ENCODE measurements at places on chromosomes 13 and 19. TPM values are rescaled to one million over a fixed set of nuclear protein-coding genes. Genes with fewer than 3 reads are reported as not detected.
A peak's percentile ranks its signal among the peaks of the same experiment; 100 is the strongest.

DNA sequence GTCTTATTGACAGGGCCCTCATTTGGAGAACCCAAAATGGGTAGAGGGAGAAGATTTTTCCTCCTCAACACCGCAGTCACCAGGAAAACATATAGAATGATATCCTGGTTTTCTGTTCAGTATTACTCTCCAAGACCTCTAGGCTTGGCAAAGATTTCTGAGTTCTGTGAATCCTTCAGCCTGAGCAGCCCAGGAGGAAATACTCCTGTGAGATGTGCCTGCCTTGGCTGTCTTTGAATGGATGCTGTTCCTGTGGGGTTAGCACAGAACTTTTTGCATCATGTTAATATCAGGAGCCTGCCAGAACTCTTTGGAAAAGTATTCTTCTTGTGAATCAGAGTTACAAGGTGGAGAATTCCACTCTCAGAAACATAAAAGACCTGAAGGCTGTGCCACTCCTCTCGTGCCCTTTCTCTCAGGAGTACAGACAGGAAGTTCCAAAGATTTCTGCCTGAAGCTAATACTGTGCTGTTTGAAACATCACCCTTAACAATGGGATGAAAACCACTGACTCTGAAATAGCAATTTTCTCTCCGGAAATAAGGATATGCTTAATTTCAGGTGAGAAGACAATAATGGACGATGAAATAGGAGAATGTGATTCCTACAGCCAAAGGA, 520.1 kb upstream of the NBEA start:
- no peak for DNase-seq

GRCh38 chr13:27961227-27962085, 7.7 kb downstream of the CDX2 start:
- no peak for DNase-seq

DNA sequence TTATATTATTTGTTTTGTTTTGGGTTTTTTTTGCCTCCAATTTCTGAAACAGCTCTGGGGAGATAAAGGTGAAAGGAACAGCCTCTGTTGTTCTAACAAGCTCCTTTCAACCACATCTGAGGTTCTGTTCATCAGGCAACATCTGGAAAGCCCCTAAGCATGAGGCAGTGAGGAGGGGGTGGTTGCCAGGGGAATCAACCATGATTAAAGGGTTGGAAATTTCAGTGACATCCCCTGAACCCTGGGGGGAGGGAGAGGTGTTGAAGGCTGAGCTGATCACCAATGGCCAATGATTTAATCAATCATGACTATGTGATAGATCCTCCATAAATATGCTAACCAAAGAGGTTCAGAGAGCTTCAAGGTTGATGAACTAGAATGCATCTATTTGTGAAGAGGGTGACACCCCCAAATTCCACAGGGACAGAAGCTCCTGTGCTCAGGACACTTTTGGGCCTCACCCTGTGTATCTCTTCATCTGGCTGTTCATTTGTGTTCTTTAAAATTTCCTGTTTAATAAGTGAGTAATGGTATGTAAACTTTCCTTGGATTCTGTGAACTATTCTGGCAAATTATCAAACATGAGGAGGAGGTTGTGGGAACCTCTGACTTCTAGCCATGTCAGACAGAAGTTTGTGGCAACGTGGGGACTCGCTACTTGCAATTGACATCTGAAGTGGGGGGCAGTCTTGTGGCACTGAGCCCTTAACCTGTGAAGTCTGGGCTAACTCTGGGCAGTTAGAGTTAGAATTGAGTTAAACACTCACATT, 221.3 kb downstream of the NHLRC3 start:
- no peak for DNase-seq

GRCh38 chr13:45918597-45918996, 67.0 kb upstream of the SIAH3 start:
- no peak for DNase-seq

DNA sequence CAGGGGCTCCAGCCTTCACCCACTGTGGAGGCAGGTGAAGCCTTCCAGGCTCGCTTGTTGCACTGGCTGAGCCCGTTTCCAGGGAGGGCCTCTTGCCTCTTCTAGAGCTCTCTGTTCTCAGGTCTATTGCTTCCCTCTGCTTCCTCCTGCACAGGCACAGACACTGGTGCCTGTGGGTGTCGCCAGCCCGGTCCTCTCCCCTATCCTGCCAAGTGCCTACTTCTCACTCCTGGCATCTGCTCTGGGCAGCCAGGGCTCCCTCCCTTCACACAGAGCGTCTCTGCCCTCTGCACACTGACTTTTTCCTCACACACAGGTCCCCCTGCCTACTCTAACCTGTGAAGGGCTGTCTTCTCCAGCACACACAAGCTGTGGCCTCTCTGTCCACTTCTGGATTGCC, 60.3 kb downstream of the SLC7A9 start:
- no peak for DNase-seq

GRCh38 chr13:94412870-94413597, 66.4 kb downstream of the DCT start:
- no peak for DNase-seq

DNA sequence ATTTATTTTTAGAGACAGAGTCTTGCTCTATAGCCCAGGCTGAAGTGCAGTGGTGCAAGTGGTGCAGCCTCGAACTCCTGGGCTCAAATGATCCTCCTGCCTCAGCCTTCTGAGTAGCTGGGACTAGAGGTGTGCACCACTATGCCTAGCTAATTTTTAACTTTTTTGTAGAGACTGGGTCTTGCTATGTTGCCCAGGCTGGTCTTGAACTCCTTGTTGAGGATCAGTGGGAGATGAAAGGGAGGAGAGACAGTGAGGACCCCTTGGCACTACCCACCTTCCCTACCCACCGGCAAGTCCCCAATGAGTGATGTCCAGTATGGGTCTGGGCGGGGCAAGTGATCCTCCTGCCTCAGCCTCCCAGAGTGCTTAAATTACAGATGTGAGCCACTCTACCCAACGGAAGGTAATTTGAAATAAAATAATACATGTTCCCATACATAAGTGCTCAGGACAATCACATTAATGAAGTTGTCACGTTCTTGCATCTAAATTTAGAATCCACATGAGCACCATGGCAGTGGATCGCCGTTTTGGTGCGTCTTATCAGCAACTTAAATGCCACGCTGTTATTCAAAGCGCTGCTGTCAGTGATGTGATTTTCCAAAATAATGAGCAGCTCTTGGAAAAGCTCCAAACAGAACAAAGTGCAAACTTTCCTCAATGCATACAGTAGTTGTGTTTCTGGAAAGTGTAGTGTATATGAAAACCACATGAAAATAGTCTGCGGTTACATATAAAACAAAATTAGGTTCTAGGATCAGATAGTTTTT, 5.9 kb upstream of the ARL11 start:
- no peak for DNase-seq

DNA sequence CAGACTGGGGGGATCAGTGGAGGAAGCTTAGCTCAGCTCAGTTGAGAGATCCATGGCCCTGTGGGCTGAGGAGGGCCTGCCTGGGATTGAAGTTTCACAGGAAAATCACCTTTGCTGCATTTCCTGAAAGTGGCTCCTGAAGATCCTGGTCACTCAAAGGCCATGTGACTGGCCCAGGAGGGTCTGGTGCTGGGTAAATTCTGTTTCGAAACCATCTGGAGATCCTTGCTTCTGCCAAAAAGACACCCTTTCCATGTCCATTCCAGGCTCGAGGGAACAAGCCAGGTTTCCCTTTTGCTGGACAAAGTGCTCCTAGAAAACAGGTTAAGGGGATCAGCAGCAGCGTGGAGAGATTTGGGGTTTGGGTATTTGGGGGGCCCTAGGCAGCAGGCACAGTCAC, 293.3 kb downstream of the ZNF536 start:
- no peak for DNase-seq

DNA sequence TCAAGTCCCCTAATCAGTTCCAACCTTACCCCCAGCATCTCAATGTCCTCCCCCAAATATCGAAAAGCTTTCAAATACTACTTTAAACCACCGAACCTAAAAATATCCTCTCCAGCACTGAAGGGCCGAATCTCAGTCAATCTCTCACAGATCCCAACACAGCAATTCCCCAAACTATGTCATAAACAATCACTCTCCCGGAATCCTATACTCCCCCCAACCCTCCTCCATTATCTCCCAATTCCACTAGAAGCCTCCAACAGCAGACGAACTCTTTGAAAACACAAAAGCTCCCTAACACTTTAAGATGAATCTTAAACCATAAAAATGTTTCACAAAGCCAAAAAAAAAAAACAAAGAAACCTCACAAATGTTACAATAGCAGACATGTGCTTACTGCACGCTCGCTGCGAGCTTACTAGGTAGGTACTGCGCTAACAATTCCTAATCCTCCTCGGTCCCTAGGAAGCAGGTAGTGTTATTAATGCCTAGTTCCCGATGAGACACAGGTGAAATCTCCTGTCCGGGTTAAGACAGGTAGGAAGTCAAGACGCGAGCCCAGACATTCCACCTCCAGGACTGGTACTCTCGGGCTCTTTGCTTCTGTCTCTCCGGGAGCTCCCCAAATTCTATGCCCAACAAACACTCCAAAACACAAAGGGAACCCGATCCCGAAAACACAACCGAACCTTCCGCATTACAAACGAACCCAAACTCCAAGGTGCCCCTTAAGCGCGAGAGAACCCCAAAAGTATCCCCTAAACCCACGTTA, 14.2 kb downstream of the FBXO46 start:
- peak; percentile 26 for DNase-seq

DNA sequence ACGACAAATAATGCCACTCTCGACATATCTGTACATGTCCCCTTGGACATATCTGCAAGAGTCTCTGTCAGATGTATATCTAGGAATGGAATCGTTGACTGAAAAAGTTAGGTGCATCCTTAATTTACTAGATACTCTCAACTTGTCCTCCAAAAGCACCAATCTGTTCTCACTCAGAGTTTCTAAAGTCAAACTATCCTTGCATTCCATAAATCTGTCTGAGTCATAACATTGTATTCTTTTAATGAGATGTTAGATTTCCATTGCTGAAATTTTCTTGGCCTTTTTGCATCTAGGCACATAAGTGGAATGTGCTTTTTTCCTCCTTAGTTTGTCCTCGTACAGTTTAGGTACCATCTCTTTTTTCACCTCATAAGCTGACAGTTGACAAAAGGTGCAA, 139.8 kb downstream of the PTPRS start:
- no peak for DNase-seq

DNA sequence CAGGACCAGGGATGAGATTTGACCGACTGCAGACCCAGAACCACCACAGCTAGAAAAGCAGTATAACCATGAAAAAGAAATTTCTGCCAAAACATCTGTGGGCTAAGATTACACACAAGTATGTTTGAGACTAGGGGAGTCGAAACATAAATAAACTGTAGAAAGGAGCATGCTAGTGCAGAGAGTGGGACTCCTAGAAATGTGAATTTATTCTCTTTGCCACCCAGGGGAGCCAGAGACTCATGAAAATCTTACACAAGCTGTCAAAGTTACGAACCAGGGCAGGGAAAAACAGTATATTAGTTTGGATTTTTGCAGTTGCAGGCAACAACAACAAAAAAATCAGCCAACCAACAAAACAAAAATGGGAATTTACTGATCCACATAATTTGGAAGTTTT, 12.3 kb upstream of the HSPH1 start:
- DNase-seq = no peak

GRCh38 chr19:1868971-1869370, 5.6 kb upstream of the KLF16 start:
- DNase-seq = no peak

GRCh38 chr19:38221919-38222830, 1.8 kb downstream of the DPF1 start:
- no peak for DNase-seq

DNA sequence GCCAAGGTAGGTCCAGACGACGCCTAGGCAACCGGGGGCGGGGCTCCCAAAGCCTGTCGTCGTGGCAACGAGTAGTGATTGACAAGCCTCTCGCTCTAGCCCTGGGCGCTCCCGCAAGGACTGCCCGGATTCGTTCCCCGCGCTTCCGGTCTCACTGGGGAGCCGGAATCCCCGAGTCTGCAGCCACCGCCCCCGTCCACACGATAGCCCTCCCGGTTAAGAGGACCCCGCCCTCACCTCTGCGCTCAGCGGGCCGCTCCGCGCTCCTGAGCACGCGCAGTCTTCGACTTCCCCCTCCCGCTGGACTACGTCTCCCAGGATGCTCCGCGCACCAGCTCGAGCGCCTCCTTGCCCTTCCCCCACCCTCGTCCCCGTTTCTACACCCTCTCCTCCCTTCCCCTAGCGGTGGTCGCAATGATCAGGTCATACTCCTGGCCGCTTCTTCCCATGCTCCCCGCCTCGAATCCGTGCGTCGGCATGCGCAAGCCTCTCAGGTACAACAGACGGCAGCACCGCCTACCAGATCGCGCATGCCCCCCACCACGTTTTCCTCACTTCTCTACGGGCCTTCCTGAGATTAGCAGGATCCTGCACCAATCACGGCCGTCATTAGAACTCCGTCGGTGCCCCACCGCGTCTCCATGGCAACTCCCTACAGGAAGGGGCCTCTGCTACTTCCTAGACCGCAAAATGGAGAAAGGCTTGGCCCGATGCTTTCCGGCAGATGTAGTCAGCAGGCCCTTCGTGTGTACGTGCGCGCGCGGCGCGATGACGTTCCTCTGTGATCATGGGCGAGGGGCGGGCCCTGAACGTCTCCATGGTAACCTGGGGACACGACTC, at the start of gene MZF1:
Gene MZF1, minus strand, starts transcription at position 518 of the 840 bp plus-strand sequence. CDS start 1,946 bp downstream, outside the sequence.
- peak; percentile 100 for DNase-seq

DNA sequence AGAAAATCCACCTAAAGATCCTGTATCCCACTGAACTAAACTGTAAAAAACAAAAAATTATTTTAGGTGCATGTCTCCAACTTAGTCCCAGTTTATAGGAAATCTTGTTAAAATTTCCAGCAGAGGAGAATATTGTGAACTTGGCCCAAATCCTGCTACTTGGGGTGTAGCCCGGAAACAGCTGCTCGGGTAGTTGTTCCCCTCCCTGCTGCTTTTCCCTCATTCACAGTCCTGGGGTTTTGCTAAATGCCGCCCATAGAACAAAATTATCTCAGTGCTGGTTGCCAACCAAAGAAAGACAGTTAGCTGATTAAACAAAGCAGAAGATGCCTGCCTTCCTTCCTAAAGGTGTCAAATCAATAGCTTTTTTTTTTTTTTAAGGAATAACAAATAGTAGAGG, 330.5 kb upstream of the KLF12 start:
- DNase-seq = no peak

DNA sequence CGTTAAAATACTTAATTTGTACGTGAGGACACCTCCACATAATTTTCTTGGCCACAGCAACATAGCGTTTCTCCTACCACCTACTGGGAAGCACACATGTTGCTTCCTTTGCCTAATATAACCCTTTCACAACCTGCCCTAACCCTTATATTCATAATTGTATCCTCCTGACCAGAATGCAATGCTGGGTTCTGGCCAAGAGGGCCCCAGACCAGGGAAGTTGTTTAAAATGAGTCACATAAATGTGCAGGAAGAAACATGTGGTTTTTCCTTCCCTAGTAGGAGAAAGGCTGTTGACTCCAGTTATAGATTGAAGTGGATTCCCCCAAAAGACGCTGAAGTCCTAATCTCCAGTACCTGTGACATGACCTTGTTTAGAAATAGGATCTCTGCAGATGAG, 187.3 kb downstream of the NUFIP1 start:
- DNase-seq = no peak

GRCh38 chr13:21696865-21697448, 26.1 kb downstream of the FGF9 start:
- no peak for DNase-seq

Gene CYP2F1
- not detected for total RNA-seq

Gene ZNF441
- 6.6 TPM for total RNA-seq

Gene TNFRSF19
- 6.4 TPM for total RNA-seq

Gene ZNF414
- 32.8 TPM for total RNA-seq

Gene MYO1F
- 47.2 TPM for total RNA-seq

Gene HCN2
- 0.40 TPM for total RNA-seq

Gene SBK3
- total RNA-seq = 0.20 TPM

Gene GARIN5B
- total RNA-seq = not detected

Gene KISS1R
- total RNA-seq = 0.17 TPM

Gene GRIN3B
- total RNA-seq = 0.06 TPM

Gene ATP1A3
- 0.60 TPM for total RNA-seq

Gene DDX49
- 34.2 TPM for total RNA-seq

All from mucosa of gallbladder (tissue), 1 donor.